Forelimb muscle (tissue), 1 donor: ENCODE measurements at places on chromosomes 1 and 21. TPM values are rescaled to one million over a fixed set of nuclear protein-coding genes. Genes with fewer than 3 reads are reported as not detected.
A peak's percentile ranks its signal among the peaks of the same experiment; 100 is the strongest.

DNA sequence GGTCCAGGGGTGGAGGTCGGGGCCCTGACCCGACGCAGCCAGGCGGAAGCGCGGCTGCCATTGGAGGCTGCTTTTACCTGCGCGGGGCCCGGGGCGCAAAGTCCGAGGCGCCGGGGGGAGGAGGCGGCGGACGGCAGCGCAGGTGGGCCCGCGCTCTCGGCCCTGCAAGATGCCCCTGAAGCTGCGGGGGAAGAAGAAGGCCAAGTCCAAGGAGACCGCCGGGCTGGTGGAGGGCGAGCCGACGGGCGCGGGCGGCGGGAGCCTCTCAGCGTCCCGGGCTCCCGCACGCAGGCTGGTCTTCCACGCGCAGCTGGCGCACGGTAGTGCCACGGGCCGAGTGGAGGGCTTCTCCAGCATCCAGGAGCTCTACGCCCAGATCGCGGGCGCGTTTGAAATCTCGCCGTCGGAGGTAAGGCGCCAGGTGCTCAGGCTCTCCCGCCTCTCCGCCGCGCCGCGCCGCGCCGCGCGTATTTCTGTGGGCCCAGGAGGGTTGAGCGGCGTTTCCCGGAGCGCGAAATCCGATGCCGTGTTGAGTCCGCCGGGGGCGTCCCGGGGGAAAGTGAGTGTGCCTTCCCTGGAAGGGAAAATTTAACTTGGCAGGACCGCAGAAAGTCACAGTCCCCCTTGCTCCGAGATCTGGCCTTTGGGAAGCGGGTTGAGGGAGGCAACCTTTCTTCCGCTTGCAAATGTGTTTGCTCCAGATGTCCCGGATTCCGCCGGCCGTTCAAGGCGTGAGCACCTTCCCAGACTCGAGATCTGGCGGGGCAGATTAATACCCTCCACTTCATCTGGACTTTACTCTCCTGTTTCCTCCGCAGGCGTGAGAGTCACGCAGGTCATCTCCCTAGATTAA lies at the start of gene GIPC2:
GIPC2 (plus strand) TSS at position 41 of the 853 bp plus-strand sequence; CDS start at position 170, 129 bp downstream.
- no peak for DNase-seq

- DNase-seq = no peak
These were observed 29.5 kb upstream of the ECE1 start for GRCh38 chr1:21319447-21320407.

GRCh38 chr1:47444562-47445465 lies 7.0 kb downstream of the FOXD2 start:
- DNase-seq = no peak

GRCh38 chr1:9143250-9143649 lies 14.3 kb upstream of the GPR157 start:
- DNase-seq = no peak

- no peak for DNase-seq
These were observed 547 bp downstream of the FMO1 start for GRCh38 chr1:171248841-171249240.

- no peak for DNase-seq
These were observed 16.2 kb downstream of the LRRC8D start for GRCh38 chr1:89837036-89837481.

- no peak for DNase-seq
These were observed 4.1 kb downstream of the C1orf74 start for GRCh38 chr1:209780268-209780667.

DNA sequence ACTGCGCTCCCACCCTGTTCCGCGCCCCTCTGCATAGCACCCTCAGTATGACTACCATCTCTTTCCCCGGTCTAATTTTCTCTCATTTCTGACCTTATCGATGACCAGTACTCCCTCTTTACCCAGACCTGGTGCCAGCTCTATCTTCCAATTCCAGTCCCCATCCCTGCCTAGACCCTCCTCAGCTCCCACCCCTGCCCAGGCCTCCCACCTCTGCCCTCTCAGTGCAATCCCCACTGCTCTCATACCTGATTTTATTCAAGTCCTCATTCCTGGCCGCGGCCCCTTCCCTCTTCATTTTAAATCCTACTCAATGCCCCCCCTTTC lies 1.3 kb downstream of the USP24 start:
- DNase-seq = no peak

DNA sequence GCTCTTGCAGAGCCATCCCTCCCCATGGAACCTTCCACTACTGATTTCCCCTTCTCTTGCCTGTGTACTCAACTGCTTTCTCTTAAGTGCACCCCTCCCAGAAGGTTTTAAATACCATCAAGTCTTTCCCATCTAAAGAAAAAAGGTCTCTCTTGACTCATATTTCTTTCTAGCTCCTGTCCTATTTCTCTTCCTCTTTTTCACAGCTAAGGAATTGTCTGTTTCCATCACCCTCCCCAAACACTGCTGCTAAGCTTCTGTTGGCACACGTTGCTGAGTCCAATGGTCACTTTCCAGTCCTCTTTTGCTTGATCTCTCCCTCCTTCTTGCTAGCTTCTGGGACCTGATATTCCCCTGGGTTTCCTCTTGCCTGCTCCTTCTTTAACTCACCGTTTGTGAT lies 13.3 kb upstream of the GNL2 start:
- DNase-seq = no peak

DNA sequence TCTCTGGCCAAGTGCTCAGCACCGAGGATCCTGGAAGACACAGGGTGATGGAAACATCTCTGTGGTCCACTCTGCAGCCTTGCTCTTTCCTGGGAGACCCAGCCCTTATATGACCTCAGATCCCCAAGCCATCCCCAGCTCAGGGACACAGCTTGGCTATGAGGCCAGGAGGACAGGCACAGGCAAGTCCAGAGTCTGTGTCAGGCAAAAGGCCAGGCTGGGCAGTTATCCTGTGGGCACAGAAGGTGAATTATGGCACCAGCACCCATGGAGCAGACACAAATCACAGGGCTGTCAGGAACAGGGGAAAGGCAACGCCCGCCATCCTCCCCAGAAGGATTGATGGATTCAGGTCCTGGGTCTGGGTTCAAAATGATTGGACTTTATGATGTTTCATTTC lies 52.1 kb upstream of the SCMH1 start:
- no peak for DNase-seq

DNA sequence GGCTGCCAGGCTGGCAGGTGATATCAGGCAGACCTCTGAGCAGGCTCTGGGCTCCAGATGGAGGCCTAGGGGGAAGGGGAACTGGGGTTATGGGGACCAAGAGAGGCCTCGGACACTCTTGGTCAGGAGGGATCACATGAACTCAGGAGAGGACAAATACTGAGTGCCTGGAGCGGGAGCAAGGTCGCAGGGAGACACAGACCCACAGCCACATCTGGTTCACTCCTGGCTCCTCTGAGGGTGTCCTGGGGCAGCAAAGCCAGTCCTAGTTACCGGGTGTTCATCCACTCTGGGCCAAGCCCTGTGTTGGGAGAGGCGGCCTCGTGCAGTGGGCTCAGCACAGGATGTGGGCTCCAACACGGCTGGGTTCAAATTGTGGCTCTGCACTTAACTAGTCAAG lies 239.0 kb downstream of the PTPRU start:
- DNase-seq = no peak

GRCh38 chr21:25682382-25682781 lies 43.3 kb downstream of the JAM2 start:
- no peak for DNase-seq

GRCh38 chr21:17823846-17824245 lies 4.7 kb upstream of the C21orf91 start:
- DNase-seq = no peak

DNA sequence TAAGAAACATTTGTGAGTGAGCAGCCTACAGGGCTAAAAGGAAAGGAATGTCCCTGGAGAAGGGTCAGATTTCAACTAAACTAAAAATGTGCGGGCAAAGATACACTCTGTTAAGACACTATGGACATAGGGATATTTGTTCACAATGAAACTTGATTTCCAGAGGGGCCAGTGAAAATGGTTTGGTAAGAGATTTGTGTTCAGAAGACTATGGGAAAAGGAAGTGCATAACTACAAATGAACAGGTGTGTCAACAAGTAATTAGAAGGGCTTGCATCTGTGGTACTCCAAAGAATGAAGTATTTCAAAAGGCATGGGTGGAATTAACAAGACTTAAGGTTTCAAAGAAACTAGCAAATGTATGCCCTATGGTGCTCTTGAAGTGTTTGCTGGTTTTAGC lies 60.4 kb downstream of the NME7 start:
- DNase-seq = no peak

DNA sequence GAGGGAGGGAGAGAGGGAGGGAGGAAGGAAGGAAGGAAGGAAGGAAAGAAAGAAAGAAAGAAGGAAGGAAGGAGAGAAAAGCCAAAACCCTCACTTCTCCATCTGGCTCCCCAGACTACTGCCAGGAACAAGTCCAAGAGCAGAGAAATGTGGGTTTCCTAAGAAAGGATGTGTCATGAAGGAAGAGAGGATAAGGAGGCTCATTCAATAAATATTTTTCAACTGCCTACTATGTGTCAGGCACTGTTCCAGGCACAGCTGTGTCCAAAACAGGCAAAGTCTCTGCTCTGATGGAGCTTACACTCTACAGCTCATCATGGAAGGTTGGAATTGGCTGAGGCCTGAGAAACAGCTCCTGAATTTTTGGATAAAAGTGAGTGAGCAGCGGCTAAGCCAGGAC lies 42.6 kb upstream of the ATP2B4 start:
- no peak for DNase-seq

GRCh38 chr1:8373581-8374241 lies 55.8 kb downstream of the SLC45A1 start:
- peak; percentile 84 for DNase-seq

- DNase-seq = no peak
These were observed 147.8 kb downstream of the TNFSF18 start for GRCh38 chr1:172902861-172903381.

DNA sequence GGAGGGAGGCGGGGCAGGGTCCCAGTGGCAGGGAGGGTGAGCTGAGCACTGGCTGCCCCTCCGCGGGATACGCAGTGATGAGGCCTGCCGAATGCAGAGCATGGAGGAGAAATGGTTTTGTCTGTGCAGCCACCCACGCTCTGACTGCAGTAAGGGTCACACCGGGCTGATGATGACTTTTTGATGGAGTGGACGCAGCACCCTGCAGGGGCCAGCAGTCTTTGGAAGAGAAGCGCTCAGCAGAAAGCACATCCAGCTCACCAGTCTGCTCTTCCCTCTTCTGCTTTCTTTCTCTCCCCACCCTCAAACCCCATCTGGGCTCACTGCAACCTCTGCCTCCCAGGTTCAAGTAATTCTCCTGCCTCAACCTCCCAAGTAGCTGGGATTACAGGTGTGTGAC lies 61.9 kb upstream of the ATP1A1 start:
- no peak for DNase-seq

The TFAP2E gene
- polyA plus RNA-seq = 0.59 TPM

The TRAF5 gene
- 24.4 TPM for polyA plus RNA-seq

The KLF17 gene
- polyA plus RNA-seq = 0.13 TPM

The TNFAIP8L2 gene
- 1.7 TPM for polyA plus RNA-seq

The CR1L gene
- polyA plus RNA-seq = 0.52 TPM

The LRRC38 gene
- 42.3 TPM for polyA plus RNA-seq
